Right cardiac atrium (tissue), 5 donors: ENCODE measurements at places on chromosomes 5 and 9. TPM values are rescaled to one million over a fixed set of nuclear protein-coding genes. Genes with fewer than 3 reads are reported as not detected.

DNA sequence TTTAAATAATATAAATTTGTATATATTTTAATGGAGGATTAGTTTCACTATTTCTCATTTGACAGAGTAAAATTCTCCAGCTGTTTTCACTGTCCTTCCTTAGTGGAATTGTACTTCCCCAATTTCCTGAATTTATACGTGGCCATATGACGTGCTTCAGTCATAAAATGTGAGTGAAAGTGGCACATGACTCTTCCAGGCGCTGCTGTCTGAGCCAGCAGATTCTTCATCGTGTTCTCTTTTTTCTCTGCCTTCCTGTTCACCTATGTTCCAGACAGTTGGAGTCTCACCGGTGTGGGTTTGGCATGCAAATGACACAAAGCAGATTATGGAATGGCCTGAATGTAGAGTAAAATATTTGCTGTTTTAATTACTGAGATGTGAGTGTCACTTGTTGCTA lies 684.1 kb downstream of the SEMA5A start:
- no peak for DNase-seq

GRCh38 chr9:137752426-137752825 lies 125.2 kb upstream of the CACNA1B start:
- DNase-seq, result no peak

GRCh38 chr9:69078581-69078980 lies 43.0 kb downstream of the FXN start:
- no peak for DNase-seq

- DNase-seq, result no peak
Measured at GRCh38 chr9:7259544-7260241, 501.9 kb downstream of the KDM4C start.

DNA sequence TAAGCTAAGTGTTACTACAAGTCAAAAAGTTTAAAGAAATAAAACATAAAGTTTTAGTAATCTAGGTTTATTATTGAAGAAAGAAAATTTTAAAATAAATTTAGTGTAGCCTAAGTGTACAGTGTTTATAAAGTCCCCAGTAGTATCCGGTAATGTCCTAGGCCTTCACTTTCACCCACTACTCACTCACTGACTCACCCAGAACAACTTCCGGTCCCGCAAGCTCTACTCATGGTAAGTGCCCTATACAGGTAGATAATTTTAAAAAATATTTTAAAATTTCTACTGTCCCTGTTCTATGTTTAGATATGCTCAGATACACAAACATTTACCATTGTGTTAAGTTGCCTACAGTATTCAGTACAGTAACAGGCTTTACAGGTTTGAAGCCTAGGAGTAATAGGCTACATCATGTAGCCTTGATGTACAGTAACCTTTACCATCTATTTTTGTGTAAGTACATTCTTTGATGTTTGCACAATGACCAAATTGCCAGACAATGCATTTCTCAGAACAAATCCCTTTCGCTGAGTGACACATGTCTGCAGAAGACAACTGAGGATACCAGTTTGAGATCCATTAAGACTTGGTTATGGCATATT lies 253.6 kb downstream of the TRIM32 start:
- DNase-seq, result no peak

GRCh38 chr9:17742067-17742466 lies 163.2 kb downstream of the SH3GL2 start:
- no peak for DNase-seq

DNA sequence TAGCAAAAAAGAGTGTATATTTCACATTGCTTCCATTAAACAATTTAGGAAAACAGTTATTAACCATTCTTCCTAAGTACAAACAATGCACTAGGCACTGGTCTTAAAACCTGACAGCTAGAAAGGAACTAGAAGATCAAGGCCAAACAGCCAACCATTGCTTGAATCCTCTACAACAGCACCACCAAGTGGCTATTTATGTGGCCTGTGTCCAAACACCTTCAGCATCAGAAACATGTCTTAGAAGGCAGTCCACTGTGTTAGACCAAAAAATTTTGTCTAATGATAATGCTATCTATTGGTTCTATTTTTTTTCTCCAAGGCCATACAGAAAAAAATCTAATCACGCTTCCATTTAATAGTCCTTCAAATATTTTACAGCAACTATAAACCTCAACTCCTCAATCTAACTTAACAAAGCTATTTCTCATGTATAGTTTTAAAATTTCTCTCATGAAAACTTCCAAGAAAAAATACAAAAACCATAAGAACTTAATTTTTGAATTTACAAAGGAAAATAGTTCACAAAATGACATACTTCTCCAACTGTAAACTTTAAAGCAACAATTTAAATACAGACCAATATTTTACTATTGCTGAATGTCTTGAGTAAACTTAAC lies 36.1 kb downstream of the CAAP1 start:
- no peak for DNase-seq

GRCh38 chr9:37921168-37921510 lies 17.2 kb upstream of the SLC25A51 start:
- no peak for DNase-seq

- no peak for DNase-seq
Measured at GRCh38 chr9:18122171-18122570, 351.8 kb upstream of the ADAMTSL1 start.

DNA sequence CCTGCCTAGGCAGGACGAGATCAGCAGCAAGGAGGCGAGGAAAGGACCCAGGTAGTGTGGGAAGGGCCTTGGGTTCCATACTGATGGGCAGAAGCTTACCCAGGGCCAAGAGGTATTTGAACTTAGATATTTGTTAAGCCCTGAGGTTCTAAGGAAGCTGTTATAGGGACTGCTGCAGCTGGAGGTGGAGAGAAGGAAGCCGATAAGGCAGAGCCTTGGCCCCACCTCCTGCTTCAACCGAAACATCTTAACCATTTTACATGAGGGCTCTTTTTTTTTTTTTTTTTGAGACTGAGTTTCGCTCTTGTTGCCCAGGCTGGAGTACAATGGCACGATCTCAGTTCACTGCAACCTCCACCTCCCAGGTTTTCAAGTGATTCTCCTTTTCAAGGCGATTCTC lies 8.6 kb upstream of the AQP3 start:
- no peak for DNase-seq

DNA sequence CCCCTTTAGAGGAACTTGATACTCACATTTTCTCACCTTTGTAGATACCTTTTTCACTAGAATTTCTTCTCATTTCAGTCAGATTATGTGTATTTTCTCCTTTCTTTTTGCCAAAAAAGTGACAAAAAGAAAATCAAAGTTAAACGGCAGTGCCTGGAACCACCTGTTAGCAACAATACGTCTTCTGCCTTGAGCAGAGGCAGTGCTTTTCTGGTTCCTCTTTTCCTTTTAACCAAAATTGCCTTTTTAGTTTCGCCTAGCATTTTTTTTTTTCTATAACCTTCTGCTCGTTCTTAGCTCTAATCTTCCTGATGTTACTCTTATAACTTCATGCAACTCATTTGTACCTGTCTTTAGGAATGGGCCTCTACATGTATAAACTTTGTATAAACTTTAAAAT lies 26.1 kb downstream of the SMIM32 start:
- DNase-seq, result no peak

DNA sequence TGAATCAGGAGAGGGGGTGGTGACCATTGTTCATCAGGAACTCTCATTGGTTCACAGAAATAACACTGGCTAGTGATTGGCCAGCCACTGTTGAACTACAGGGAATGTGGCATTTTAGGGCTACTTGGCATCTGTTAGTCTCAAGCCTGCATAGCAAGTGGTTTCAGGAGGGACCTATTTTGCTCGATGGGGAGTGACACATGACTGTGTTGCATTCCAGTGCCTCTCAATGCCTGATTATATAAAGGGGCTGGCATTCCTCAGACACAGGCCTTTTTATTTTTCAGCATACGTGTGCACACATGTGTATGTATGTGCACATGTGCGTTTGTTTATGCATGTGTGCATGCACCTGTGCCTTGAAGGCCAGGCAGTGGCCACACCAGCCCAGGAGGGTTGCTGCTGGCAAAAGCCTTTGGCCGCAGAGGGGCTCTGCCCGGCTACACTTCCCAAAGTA lies 23.2 kb downstream of the FGD3 start:
- no peak for DNase-seq

- DNase-seq, result no peak
Measured at GRCh38 chr5:33726422-33727165, 165.2 kb downstream of the ADAMTS12 start.

DNA sequence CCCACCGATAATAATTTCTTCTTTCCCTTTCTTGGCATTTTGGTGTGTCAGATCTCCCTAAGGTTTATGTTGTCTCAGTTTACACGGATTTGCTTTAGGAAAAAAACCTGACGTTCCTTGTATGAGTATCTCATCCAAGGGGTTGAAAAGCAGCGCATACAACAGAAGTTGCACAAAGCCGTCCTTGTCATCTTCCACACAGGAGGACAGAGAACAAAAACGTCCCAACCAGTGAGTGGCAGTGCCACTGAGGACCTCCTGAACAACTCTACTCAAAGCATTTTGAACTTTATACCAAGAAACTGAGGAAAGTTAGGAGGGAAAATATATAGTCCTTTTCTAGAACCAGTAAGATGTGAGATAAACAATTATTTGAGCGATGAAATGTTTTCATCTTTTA lies 547.0 kb downstream of the PDE4D start:
- DNase-seq, result no peak

- DNase-seq, result no peak
Measured at GRCh38 chr5:43021151-43021550, 19.0 kb downstream of the ANXA2R start.

DNA sequence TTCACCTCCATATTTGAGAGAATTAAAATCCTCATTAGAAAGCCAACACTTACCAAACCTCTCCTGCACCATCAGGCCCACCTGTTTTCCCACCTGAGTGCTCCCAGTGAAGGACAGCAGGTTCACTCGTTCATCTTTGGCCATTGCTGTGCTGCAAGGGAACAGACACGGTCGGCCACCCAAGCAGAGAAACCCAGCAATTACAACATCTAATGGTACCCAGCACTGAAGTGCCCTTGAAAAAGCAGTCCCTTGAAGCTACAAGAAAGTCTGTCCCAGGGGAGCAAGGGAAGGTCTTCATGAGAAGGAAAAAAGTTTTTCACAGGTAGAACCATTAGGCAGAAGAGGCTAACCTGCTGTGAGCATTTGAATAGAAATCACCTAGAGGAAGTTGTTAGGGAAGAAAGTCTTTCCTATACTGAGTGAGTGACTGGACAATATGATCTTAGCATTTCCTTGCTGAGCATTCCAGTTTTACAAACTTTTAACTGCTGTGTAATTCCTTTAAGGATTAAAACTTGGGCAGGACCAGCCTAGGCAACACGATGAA lies 26.7 kb downstream of the ALDH7A1 start:
- DNase-seq, result no peak

GRCh38 chr5:98934546-98934945 lies 5.7 kb upstream of the CHD1 start:
- no peak for DNase-seq

- peak; percentile 89 for DNase-seq
Measured at GRCh38 chr9:116860509-116861120, 173.5 kb downstream of the TRIM32 start.

DNA sequence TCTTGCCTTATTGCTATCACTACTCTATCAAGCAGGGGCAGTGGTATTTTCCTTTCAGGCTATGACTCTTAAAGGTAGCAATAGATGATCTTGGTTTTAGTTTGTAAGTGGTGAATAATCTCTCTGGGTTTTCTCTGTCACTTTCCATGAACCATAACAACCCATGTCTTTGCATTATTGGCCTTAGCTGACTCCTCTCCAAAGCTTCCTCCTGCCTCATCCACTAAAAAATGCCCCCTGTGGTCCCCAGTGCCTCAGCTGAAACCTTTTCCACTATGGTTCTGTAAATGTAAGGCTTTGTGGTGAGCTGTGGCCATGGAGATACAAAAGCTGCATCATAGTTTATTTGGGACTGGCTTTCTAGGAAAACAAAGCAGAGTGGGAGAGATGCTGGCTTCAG lies 128.8 kb downstream of the GPBP1 start:
- no peak for DNase-seq

GRCh38 chr9:7802666-7803065 lies 3.1 kb upstream of the DMAC1 start:
- DNase-seq, result no peak

GRCh38 chr9:31103836-31104235 lies 1280.6 kb upstream of the ACO1 start:
- DNase-seq, result no peak

- no peak for DNase-seq
Measured at GRCh38 chr5:2887481-2888348, 136.2 kb upstream of the IRX2 start.

GRCh38 chr5:156715287-156715686 lies 134.8 kb upstream of the PPP1R2B start:
- no peak for DNase-seq

GRCh38 chr5:17761326-17761725 lies 127.1 kb downstream of the TAF11L14 start:
- DNase-seq, result no peak

- DNase-seq, result no peak
Measured at GRCh38 chr5:82319651-82320376, 41.7 kb upstream of the RPS23 start.

- DNase-seq, result no peak
Measured at GRCh38 chr5:142323480-142324135, 1.2 kb downstream of the SPRY4 start.

DNA sequence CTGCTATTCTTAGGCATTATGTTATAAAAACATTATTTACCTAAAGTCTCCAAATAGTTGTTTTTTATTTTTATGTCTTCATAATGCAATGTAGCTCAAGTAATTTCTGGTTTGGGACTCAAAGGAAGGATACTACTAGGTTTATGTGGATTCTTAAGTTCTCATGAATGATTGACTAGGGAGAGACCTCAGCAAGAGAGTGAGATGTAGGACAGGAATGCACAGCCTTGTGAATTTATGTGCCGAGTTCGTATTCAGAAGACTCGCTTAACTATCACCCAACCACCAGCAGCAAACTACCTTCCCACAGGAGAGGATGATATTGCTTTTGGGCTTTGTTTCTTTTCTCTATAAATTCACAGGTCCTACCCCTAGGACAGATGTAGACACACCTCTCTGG lies 282.9 kb downstream of the ARHGEF28 start:
- DNase-seq, result no peak

DNA sequence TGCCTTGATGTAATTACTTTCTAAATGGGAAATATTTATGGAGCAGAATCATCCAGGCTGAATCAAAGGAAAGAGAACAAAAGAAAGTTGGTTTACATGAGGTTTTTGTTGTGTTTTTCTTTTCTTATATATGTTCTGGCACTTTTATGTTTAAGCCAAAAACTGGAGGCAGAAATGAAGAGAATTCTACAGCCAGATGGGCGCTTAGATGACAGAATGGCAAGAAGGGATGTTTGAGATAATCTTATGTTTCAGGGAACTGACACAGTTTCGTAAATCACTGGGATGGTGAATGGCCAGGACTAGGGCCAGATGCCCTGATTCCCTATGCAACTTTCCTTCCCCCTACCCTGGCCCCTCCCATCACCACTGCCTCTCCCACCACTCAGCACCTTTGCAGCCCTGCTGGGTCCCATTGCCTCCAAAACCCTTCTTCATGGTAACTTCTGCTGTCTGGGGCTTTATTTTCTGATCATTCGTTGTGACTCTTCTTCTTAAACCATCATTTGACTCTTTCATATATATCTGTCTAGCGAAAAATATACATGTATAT lies 111.8 kb downstream of the EFNA5 start:
- no peak for DNase-seq

Gene GPX3
- 1,982 TPM for polyA plus RNA-seq

Gene SPATA24
- 34.6 TPM for polyA plus RNA-seq

Gene BHMT
- polyA plus RNA-seq, result 0.07 TPM

Gene SARDH
- polyA plus RNA-seq, result 1.7 TPM

Gene GABBR2
- polyA plus RNA-seq, result not detected

Gene CCDC69
- 244 TPM for polyA plus RNA-seq

Gene PPP2R2B
- polyA plus RNA-seq, result 3.3 TPM

Gene PCDHGA2
- polyA plus RNA-seq, result 2.2 TPM

Gene BTNL8
- polyA plus RNA-seq, result 0.16 TPM

Gene POLR3G
- polyA plus RNA-seq, result 0.52 TPM

Gene GABRG2
- polyA plus RNA-seq, result not detected

Gene ROR2
- polyA plus RNA-seq, result 20.1 TPM

Gene CA9
- polyA plus RNA-seq, result 1.4 TPM
